NCI-H1436 (cell line): ENCODE measurements at places on chromosomes 16 and 17.

DNA sequence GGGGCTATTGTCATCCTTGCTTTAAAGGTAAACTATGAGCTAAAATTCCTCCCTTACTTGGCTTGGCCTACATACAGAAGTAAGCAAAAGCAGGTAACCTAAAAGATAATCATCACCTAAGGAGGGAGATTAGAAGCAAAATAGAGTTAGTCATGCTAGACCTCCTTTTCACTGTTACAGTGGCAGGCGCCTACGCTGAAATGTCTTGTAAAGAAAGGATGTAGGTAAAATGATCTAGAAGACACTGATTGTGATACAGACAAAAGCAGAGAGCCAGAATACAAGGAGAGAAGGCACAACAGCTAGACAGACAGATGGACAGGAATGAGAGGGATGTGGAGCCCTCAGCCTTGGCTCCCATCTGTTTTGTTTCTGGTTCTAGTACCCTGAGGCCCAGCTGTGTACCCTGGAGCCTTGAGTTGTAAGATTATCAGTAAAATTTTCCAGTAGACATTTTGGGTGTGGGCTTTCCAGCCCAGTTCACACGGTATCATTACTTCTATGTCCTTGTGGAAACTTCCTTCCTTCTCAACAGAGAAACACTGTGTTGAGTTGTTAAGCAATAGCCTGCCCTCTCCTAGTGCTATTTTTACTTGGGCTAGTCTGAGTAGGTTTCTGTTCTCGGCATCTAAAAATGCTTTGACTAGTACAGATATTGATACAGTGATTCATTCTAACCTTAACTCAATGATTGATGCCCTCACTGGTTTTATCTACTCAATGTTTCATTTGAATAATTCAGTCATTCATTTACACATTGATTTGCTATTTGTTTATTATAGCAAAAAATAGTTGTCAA lies 7.7 kb upstream of the C16orf78 start:
- DNase-seq, result no peak

- no peak for DNase-seq
Observed at GRCh38 chr16:84847564-84848355, 28.0 kb downstream of the CRISPLD2 start.

DNA sequence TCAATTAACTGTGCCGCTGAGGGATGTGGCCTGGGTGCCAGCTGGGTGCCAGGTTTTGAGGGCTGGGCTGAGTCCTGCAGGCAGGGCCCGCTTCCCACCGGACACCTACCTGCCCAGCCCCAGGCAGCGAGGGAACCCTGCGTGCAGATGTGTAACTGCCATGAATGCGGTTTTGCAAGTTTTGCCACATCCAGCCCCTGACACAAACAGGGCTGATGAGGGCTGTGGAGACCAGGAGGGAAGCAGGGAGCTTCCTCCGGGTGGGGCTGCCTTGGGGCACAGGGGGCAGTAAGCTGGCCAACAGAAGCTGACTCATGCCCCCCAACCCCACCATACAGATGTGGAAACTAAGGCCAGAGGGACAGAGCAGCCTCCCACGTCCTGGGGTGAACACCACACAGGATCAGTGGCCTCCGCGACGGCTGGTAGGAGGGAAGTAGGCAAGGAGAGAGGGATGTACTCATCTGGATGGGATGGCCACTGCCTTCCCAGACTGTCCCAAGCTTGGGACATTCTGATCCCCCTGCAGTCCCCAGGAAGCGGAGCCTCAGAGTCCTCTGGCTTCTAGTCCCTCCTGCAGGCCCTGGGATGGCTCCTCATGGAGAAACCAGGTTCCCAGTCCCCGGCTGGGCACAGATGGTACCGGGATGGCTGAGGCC lies 1.6 kb downstream of the UBALD1 start:
- no peak for DNase-seq

GRCh38 chr17:8488491-8488890 lies 52.8 kb downstream of the NDEL1 start:
- no peak for DNase-seq

GRCh38 chr16:20941636-20941926 lies 41.0 kb downstream of the LYRM1 start:
- DNase-seq, result no peak
